Stimulated activated CD8-positive, alpha-beta memory T cell treated with anti-CD3 and anti-CD28 coated beads, Interleukin-4, amount 100 ng/mL, for 1 hour (primary cell): ENCODE measurements at places on chromosomes 3 and 15.

GRCh38 chr3:14398797-14399106 is 3.7 kb upstream of the SLC6A6 start:
- DNase-seq: no peak

DNA sequence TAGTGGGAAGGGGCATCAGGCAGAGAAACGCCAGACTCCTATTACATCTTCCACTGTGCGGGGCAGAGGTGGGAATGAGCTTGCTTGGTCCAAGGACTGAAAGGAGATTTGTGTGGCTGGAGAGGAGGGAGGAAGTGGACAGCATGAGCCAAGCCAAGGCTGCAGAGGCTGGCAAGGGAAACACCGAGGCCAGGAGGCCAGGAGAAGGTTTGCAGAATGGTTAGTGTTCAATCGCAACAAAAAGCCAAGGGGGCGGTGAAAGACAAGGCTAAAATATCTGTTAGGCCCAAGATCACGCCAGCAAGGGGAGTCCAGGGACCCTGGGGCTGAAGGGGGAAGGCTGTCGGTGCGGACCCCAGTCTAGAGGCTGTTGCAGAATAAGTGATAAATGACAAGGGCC is 75.8 kb downstream of the CPN2 start:
- DNase-seq: no peak

GRCh38 chr3:169007145-169007544 is 656.4 kb downstream of the MECOM start:
- DNase-seq: no peak

- DNase-seq: no peak
These were observed 19.9 kb upstream of the ABHD2 start for GRCh38 chr15:89068325-89068784.

DNA sequence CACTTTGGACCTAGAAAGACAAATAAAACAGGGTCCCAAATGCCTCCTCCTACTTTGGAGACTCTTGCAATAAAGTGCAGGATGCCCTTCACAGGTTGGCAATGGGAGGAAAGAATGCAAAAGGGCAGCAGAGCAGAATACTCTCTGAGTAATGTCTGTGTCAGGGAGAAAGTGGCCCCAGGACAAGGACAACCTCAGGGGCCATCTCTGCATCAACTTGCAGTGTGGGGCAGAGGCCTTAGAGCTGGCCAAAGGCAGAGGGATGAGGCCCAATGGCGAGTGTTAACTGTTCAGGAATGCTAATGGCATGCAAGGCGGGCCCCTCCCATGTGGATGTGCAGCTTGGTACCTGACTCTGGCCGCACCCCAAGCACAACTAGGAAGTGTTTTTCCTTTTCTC is 8.4 kb downstream of the UPK1B start:
- no peak for DNase-seq

DNA sequence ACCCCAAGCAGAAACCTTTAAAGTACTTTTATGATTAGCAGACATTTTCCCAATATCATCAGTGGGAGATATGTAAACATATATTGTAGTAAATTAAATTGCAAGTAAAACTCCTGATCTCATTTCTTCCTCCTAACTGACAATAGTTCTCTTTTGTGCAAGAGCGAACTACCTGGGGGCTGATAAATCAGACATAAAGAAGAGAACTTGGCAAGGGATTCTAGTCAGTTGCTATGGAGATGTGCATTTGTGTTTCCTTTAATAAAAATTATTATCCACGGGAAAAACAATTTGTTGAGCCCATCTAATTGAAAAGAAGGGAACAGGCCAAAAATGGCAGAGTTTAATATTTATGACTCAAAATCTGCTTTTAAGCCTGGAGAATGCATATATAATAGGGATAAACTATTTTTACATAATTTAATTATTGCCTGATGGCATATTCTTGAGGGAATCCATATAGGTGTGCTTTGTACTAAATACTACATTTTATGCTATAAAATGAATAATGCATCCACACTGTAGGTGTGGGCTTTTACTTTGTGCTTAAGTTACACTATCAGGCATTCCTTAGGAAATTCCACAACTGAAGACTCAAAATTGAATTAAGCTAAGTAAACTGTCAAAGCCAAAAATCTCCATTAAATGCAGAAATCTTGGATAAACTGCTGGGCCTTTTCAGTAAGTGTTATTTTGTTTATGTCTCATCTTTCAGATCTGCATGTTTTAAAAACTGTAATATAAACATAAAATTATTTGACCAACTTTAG is 258.1 kb downstream of the ERC2 start:
- no peak for DNase-seq
